ENCODE measurements at places on chromosomes 2 and 18. TPM values are rescaled to one million over a fixed set of nuclear protein-coding genes. Genes with fewer than 3 reads are reported as not detected.

The ALK gene
- 1.0 TPM for total RNA-seq

The CDH19 gene
- total RNA-seq: 18.3 TPM

The UGT1A8 gene
- total RNA-seq: 0.16 TPM

DNA sequence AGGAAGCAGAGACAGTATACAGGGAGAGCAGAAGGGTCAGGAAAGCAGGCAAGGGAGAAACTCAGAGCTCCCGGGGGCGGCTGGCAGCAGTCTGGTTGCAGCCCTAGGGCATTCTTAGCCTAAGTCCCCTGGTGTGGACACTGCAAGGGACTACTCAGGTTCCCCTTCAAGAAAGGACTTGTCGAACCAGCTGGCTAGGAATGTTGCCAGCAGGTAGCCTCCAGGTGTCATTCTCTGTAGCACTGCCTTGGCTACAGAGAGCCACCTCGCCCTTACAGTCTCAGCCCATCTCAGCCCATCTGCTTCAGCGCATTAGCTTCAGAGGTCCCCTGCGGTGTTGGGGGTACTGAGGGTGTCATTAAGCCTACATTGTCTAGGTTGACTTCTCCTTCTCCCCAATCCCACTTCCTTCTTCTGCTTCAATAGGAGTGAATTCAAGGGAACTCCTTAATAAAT is 11.3 kb upstream of the TMSB10 start:
- DNase-seq: no peak

DNA sequence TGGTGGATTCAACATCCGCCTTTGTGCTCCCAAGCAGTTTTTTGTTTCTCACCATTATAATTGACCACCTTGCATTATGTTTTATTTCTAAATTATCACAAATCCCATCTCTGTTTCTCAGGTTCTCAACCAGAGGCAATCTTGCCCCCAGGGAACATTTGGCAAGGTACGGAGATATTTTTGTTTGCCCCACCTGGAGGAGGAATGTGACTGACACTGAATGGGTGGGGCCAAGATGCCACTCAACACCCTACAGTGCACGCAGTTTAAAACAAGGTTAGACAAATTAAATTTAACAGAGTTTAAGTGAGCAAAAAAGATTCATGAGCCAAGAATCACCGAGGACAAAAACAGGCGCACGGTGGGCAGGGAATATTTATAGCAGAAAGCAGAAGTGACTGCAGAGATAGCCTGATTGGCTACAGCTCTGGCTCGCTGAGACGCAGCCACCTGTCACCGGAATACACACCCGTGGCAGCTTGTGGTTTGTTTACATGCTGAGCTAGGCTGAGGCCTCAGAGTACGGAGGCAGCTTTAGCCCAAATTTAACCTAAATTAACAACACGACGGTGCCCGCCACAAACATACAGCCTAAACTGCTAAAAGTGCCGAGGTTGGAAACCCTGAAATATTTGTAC is 150.0 kb upstream of the ALKAL2 start:
- no peak for DNase-seq

DNA sequence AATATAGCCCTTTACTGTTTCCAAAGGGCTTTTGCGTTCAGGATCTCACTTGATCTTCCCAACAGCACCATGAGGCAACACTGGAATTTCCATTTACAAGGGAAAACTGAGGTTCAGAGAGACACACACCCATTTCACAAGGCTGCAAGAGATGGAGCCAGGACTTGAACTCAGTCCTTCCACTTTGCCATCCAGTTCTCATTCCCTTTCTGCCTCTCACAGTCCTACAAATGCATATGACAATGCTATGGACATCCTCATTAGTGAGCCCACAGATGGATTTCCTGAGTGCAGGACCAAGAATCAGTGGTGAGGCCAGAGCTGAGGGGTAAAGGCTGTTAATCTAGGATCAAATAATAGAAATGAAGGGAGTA is 136.1 kb upstream of the MYCN start:
- DNase-seq: no peak

DNA sequence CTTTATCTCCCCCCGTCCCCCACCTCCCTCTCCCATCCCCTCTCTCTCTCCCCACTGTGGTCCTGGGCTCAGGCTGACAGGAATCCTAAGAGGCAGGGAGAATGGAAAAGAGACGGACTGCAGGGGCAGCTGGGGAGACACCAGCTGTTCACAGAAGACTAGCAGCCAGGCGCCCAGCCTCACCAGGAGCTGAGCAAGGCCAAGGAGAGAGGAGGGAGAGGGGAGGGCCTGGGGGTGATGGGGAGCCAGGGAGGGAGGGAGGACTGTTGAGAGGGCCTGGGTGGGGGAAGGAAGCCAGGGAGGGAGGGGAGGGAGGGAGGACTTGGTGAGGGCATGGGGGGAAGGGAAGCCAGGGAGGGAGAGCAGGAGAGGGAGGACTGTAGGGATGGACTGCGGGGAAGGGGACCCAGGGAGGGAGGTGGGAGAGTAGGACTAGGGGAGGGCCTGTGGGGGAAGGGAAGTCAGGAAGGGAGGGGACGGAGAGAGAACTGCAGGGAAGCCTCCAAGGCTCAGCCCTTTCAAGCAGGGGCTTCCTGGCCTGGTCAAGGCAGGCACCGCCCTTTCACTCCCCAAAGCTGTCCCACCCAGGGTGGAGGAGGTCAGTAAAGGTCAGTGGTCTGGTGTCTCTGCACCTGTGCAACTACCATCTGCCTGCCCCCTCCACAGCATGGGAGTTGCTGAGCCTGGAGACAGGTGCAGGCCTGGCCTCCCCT is 517.7 kb upstream of the MYT1L start:
- DNase-seq: no peak
